ENCODE measurements at places on chromosomes 16 and 17.

- no peak for DNase-seq
Measured at GRCh38 chr16:4696905-4697847, 3.8 kb downstream of the NUDT16L1 start.

DNA sequence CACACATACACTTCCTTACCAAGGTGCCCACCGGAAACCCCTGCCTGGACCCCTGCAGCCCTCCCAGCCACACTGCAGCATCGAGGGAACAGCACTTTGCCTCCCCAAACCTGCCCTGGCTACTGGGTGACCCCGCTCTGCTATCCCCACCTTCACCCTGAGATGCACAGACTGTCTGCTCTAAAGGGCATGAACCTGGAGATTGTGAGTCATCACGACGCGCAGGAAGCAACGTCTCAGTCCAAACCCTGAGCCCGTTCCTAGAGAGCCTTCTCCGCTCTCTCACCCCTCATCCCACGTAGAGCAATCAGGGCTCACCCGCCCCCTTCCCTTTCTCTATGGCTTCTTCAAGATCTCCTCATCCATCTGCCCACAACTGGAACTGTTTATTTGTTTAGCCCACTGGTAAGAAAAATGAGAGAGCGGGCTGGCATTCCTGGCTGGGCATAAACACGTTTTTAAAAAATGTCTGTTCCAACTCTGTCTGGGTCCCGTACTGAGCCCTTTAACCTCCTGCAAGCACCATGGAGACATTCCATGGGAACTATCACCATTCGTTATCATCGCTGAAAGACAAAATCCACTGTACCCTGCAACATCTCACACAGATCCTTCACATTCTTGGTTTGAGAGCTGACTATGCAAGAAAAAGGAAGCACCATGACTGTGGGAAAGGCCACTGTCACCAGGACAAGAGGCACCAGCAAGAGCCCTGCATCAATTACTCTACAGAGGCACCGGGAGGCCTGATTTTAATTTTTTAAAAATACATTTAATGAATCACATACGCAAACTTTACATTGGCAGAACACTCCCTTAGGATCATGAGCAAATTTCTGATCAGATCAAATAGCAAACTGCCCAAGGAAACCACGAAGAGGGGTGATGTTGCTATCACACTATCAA lies 28.2 kb downstream of the ZFHX3 start:
- DNase-seq: no peak

GRCh38 chr16:5036228-5037156 lies 2.8 kb upstream of the NAGPA start:
- no peak for DNase-seq

- DNase-seq: no peak
Measured at GRCh38 chr16:68739964-68740627, 3.0 kb downstream of the CDH1 start.

- DNase-seq: no peak
Measured at GRCh38 chr17:68513932-68514331, 1.7 kb downstream of the PRKAR1A start.

DNA sequence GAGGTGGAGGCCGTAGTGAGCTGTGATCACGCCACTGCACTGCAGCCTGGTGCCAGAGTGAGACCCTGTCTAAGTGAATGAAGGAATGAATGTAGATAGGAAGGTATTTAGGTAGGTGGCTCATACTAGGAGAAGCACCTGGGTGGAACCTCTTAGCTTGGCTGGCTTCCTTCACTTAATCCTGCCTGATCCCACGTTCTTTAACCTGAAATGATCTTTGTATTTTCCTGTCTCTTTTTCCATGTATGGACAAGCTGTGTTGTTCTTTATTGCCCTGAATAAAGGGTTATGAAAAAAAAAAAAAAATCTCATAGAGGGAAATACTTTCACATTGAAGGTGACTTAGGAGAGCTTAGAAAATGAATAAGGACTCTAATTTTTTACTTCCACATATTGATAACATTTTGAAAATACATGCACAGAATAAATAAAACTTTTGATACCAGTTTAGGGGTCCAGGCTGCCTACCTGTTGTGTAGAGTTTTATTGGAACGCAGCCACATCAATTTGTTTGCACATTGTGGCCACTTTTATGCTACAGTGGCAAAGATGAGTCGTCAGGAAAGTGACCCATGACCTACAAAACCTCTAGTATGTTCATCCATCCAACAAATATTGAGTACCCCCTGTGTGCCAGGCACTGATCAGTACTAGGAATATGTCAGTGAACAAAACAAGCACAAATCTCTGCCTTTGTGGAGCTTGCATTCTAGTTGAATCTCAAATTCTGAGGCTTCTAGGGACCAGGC lies 44.6 kb downstream of the VPS35L start:
- DNase-seq: no peak
